Spleen (tissue), 13 donors: ENCODE measurements at places on chromosomes 12 and 14. TPM values are rescaled to one million over a fixed set of nuclear protein-coding genes. Genes with fewer than 3 reads are reported as not detected.

ZNF891 gene
- 4.7 TPM for total RNA-seq

FERMT2 gene
- total RNA-seq = 58.1 TPM

RFC5 gene
- total RNA-seq = 13.5 TPM

COCH gene
- 2.2 TPM for total RNA-seq

STYX gene
- total RNA-seq = 16.8 TPM

RGS6 gene
- total RNA-seq = 3.1 TPM

HOXC13 gene
- not detected for total RNA-seq

SLC6A13 gene
- not detected for total RNA-seq

DLGAP5 gene
- total RNA-seq = 8.1 TPM

GZMB gene
- total RNA-seq = 16.2 TPM

RNF212B gene
- not detected for total RNA-seq

GARIN6 gene
- not detected for total RNA-seq

IFNG-AS1 gene
- 7.4 TPM for total RNA-seq

DNAI7 gene
- not detected for total RNA-seq

CMKLR1 gene
- total RNA-seq = 53.0 TPM

WNT5B gene
- total RNA-seq = 7.2 TPM

COL2A1 gene
- 0.37 TPM for total RNA-seq

NTN4 gene
- 482 TPM for total RNA-seq

CCDC197 gene
- total RNA-seq = not detected

AREL1 gene
- total RNA-seq = 27.3 TPM

PARPBP gene
- 6.6 TPM for total RNA-seq

AMN gene
- total RNA-seq = 0.65 TPM

KSR2 gene
- total RNA-seq = not detected

TMPRSS12 gene
- not detected for total RNA-seq

ATG101 gene
- total RNA-seq = 36.8 TPM

KRT78 gene
- not detected for total RNA-seq

DEGS2 gene
- total RNA-seq = 3.2 TPM

ESR2 gene
- 8.9 TPM for total RNA-seq

ACTR10 gene
- 42.0 TPM for total RNA-seq
